Esophagus mucosa (tissue), 1 donor: ENCODE measurements at places on chromosomes 5 and 9. TPM values are rescaled to one million over a fixed set of nuclear protein-coding genes. Genes with fewer than 3 reads are reported as not detected.

SPINK5 gene
- 509 TPM for total RNA-seq

NSA2 gene
- total RNA-seq = 39.6 TPM

CD72 gene
- 0.52 TPM for total RNA-seq

CDH10 gene
- total RNA-seq = not detected

GRPEL2 gene
- 49.6 TPM for total RNA-seq

SHROOM1 gene
- total RNA-seq = 6.9 TPM

JAKMIP2 gene
- total RNA-seq = 0.12 TPM

CLIC3 gene
- total RNA-seq = 154 TPM

WNT8A gene
- total RNA-seq = not detected

HMGXB3 gene
- 13.4 TPM for total RNA-seq

ACOT12 gene
- not detected for total RNA-seq

PIP5KL1 gene
- total RNA-seq = 4.3 TPM

GABBR2 gene
- total RNA-seq = not detected

DAP gene
- 34.6 TPM for total RNA-seq

EGFLAM gene
- 0.68 TPM for total RNA-seq

FBXO10 gene
- total RNA-seq = 3.4 TPM

SLC25A48 gene
- 0.32 TPM for total RNA-seq

KCNIP1 gene
- total RNA-seq = not detected

TXNDC8 gene
- not detected for total RNA-seq

SPATA31A3 gene
- total RNA-seq = not detected

RPL7A gene
- total RNA-seq = 2,377 TPM

TMC1 gene
- total RNA-seq = 3.3 TPM

HSPB3 gene
- total RNA-seq = not detected

SHISAL2B gene
- not detected for total RNA-seq

HACD4 gene
- 1.6 TPM for total RNA-seq

PCDHGA11 gene
- total RNA-seq = 1.9 TPM

BTNL3 gene
- not detected for total RNA-seq

PCDHGA4 gene
- 0.48 TPM for total RNA-seq

PCDHA11 gene
- total RNA-seq = not detected
